ENCODE measurements at places on chromosomes 12 and 14.

DNA sequence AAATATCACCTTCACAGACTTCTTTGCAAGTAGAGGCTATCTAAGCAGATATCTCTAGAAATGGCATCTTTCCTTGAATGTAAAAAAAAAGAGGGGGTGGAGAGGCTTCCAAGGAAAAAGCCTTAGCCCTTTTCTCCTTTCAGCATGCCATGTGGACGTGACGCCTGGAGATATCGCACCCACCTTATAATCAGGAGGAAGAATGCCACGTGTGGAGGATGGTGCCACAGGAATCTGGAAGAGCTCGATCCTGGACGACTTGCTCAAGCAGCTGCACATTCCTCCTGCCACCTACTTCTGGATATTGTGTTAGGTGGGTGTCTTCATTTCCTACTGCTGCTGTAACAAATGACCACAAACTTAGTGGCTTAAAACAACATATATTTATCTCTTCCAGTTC, 203.6 kb downstream of the NUAK1 start:
- DNase-seq: no peak

GRCh38 chr14:74888164-74889158, 6.7 kb downstream of the DLST start:
- no peak for DNase-seq

DNA sequence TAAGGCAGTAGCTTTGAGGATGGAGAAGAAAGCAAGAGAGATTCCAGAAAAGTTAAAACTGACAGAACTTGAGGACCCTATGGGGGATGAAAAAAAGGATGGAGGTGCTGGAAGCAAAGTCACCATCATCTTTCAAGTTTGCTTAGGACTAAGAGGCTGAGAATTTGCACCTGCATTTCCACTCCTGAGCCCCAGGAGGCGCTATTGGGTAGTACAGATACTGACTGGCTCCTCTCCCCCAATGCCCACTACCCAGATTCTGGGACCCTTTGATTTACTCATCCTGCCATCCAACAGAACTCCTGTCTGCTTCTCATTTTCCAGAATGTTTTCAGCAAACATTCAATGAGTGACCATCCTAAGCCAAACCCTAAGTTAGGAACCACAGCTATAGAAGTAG, 34.0 kb upstream of the CMKLR1 start:
- DNase-seq: no peak

GRCh38 chr14:83478741-83479140, 1945.1 kb upstream of the SEL1L start:
- no peak for DNase-seq

DNA sequence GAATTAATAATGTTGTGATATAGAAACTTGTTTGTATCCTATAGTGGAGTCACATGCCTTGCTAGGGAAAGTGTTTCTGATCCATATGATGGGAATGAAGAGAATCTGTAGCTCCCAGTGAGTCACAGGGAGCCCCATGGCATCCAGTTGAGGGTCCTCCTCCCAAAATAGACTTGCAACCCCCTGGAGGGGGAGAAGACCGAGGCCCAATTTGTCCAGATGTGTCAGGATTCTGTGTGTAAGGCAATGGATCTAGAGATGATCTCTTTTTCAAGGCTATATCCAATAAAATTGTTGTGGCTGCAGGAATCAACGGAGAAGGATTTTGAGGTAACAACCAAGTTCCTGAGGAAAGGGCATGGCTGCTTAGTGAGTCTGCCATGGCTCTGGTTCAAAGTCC, 121.8 kb downstream of the BCL11B start:
- DNase-seq: no peak

- DNase-seq: peak; percentile 39
Measured at GRCh38 chr14:22122227-22122818, 448.7 kb upstream of the OR4E1 start.

GRCh38 chr14:36256126-36256801, 64.2 kb downstream of the MBIP start:
- DNase-seq: no peak

DNA sequence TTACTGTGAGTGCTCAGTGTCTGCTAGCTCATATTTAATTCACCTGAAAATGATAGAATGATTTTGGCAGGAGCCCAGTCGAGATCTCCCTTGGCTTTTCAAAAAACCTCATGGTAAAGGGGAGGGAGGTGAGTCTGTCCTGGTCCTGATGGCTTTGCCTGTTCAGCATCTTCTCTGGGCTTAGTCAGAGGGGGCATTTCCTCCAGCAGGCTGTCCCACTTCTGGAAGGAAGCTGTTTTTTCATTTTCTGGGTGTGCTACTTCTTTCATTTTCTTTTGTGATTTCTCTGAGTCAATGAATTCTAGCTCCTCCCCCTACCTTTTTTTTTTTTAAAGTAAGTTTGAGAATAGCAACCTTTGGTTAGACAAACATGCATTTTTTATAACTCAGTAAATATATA, 58.8 kb downstream of the TMX1 start:
- DNase-seq: peak; percentile 53

DNA sequence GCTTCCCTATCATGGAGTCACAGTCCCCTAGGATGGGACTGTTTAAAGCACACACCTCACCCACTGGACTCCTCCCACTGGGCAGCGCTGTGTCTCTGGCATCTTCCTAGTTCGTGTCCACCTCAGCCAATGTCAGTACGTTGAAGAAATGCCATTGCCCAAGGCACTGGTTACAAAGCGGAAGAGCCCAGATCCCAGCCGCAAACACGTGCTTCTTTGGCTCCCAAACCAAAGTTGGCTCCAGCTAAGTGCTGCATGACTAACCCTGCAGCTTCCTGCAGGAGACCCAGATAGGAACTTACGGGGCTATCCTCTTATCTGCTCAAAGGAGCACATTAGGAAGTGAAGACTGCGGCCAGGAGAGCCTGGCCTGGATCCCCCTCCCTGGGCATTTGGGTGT, 9.3 kb downstream of the SYNE3 start:
- DNase-seq: no peak

DNA sequence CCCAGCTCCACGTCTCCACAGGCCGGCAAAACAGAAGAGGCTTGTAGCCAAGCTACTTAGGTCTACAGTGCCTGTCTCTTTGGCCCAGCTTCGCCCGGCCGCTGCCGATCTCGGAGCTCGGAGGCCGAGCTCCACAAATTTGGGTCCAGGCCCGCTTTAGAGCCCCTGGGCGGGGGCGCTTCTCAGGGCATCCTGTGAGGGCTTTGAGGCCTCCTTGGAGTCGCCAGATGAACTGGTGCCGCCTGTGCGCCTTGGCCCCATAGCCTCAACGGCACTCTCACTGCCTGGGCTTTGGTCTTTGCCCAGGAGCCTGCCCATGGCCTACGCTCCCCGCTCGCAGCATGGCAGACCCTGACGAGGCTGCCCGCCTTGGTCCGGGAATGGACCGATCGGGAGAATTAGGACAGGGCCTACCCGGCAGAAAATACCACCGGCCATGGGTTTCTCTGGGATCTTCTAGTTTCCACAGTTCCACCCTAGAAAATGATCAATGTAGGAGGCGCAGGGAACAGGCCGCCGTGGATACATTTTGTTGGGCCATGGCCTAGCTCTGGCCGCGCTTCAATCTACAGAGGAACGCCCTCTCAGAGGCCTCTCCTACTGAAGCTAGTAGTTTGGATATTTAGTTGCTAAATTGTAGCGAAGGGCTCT, 953 bp upstream of the NKX2-8 start:
- DNase-seq: no peak

DNA sequence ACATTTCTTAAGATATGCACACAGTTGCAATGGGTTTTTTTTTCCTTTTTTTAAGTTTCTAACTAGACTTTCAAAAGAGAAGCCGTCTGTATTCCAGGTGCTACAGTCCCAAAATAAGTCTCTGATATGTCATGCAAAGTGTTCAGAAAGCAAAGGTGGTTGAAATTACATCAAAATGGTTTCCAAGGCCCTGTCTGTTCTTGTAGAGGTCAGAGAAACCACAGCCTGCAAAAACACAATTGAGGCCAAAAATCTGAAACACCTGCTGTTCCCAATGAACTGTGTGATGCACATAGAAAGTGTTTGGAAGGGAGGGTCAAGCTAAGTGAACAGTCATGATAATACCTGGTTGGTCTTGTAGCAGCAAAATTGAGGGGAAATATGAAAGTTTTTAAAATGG, 91.0 kb downstream of the VRK1 start:
- DNase-seq: no peak

- DNase-seq: no peak
Measured at GRCh38 chr12:33438025-33438772, 1.4 kb downstream of the SYT10 start.

GRCh38 chr12:92206596-92206995, 61.0 kb upstream of the BTG1 start:
- no peak for DNase-seq

DNA sequence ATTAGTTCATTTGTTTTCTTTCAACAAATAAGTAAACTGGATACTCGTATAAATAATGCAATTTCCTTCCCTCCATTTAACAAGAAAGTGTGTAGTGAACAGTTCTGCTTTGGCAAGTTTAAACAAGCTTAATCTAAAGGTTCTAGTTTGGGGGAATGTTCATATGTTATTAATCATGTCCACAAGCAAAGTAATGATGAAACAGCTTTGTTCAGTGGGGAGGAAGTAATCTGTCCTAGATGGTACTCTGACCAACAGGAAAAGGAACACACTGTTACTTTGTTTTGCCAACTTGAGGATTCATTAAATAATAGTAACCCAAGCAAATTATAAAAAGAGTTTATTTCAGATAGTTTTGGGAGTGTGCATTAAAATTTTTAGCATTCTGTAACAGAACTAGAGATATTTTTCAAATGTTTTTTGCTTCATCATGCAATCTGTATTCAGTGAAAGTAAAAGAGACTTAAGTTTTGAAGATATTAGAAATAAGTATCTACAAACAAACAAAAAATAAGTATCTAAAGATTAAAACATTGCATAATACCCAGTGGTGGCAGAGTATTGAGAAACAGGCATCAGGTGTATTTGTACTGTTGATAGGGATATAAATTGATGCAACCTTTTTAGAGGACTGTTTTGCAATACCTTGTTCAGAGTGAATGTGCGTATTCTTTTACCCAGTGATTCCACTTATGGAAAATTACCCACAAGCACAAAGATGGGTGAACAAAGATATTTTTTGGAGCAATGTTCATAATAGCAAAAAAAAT, 61.1 kb downstream of the RAB35 start:
- DNase-seq: no peak
